NCI-H1105 treated with DMSO at 0.1 percent for 48 hours (cell line): ENCODE measurements at places on chromosomes 11 and 22.

GRCh38 chr11:46382646-46383403, 1.4 kb downstream of the MDK start:
- DNase-seq = peak; percentile 38

DNA sequence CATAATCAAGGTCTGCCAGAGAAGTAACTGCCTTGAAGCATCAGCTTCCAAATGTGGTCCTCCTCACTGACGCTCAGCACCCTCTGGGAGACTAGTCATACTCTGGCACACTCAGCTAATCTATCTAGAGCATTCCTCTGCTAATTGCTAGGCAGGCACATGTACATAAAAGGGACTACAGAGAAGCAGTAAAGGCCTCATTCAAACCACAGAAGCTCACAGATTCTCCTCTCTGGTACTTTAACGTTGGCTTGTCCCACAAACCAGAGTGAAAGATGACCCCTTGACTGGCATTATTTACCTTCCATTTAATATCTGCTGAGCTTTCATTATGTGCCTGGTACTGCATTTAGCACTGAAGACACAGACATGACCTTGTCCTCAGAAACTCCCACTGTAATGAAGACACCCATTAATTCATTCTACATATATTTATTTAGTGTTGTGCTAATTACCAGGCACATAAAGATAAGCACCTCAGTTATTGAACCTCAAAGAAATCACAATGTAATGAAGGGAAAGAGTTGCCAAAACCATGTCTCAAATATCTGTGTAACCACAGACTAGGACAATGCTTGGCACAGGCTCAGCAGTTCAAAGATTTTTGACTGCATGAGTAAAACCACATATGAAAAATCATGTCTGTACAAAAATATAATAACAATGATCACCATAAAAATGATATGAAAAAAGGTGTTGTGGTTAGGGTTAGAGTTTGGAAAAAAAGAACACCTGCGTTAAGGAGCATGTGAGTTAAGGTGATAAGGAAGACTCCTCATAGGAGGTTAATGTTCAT, 550.4 kb downstream of the DLG2 start:
- DNase-seq = peak; percentile 6

- no peak for DNase-seq
These were observed 285.8 kb downstream of the SOX6 start for GRCh38 chr11:16070573-16070972.

GRCh38 chr11:87263264-87263838, 225.6 kb downstream of the TMEM135 start:
- no peak for DNase-seq

GRCh38 chr11:67356864-67357561, 3.7 kb upstream of the POLD4 start:
- peak; percentile 63 for DNase-seq

DNA sequence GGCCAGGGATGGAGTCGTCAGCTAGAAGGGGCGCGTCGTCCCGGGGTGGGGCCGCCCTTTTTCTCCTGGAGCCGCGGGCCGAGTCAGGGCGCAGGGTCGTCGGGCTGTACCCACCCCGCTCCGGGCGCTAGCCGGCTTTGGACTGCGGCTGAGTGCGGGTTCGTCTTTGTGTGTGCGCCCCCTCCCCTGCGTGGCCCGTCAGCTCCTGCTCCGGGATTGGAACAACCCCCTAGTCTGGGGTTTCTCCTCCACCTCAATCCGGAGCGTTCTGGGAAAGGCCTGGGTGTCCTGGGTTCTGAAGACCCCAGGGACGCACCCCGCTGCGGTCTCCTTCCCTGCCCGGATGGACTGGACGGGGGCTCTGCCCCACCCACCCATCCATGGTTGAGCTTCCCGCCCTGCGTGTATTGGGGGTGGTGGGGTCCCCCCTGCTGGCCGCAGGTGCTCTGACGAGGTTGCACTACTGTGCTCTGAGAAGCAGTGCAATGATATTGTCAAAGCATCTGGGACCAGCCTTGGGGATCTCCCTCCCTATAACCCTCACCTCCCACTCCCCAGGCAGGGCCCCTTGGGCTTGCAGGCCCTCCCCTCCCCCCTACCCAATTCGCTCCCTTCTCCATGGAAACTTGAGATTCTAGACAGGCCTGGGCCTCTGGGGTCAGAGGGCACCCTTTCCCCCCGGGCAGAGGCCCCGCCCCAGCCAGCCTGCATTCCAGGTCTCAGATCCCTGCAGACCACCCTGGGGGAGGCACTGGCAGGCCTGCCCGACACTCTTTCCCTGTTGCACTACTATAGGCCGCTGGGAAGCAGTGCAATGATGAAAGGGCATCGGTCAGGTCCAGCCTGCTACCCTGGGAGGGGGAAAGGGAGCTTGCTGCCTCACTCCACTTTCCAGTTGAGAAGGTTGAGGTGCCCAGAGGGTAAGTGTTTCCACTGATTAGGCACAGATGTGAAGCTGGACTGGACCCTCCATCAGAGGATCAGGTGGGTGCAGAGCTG, 10.7 kb downstream of the SDF2L1 start:
- no peak for DNase-seq

GRCh38 chr11:119691701-119692539, 37.1 kb downstream of the NECTIN1 start:
- DNase-seq = peak; percentile 96

GRCh38 chr11:130000552-130001176, 2.0 kb downstream of the PRDM10 start:
- no peak for DNase-seq

- no peak for DNase-seq
These were observed 353.8 kb downstream of the TMEM135 start for GRCh38 chr11:87391496-87391895.

- no peak for DNase-seq
These were observed 1.7 kb upstream of the LARGE2 start for GRCh38 chr11:45920531-45921477.

DNA sequence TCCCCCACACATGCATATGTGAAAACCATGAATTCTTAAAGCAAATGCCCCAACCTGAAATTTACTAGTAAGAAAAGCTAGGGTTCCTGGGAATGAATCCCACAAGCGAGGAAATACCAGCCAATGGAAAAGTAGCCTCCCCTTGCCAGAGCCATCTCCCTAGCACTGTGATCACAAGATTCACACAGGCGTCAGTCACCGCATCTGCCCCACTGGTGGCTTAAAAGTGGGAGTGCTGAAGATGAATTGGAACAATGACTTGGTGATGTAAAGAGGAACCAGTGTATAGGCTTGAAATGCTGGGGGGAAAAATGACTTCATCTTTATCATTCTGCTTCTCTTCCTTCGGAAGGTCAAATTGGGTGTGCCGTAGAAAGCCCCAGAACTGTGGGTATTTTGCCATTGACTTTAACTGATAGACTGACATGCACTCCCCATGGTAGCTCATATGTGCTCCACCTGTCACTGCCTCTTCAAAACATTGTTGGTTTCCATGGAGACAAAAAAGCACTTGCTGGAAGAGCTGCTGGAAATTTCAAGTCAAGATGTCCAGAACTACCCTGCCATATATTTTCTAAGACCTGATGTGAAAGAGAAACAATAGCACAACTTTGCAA, 19.2 kb upstream of the ASPHD2 start:
- no peak for DNase-seq

GRCh38 chr11:75040167-75040770, 51.5 kb downstream of the NEU3 start:
- no peak for DNase-seq

DNA sequence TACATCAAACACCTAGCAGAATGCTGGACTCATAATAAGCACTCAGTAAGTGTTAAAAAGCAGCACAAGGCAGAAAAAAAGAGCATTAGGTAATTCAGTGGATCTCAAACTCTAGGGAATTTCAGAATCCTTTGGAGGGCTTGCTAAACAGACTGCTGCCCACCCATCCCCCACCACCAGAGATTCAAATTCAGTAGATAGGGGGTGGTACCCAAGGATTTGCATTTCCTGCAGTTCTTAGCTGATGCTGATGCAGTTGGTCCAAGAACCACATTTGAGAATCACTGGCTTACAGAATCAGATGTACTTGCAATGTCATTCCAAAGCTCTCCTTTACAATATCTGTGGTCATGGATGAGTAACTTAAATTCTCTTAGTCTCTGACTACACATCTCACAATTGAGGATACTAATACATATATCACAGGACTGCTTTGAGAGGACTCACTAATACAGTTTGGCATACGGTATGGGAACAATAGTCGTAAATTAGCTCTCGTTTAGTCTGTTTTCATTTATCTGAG, 664.5 kb downstream of the KCNA4 start:
- DNase-seq = no peak

GRCh38 chr11:15801616-15802015, 554.7 kb downstream of the SOX6 start:
- no peak for DNase-seq

DNA sequence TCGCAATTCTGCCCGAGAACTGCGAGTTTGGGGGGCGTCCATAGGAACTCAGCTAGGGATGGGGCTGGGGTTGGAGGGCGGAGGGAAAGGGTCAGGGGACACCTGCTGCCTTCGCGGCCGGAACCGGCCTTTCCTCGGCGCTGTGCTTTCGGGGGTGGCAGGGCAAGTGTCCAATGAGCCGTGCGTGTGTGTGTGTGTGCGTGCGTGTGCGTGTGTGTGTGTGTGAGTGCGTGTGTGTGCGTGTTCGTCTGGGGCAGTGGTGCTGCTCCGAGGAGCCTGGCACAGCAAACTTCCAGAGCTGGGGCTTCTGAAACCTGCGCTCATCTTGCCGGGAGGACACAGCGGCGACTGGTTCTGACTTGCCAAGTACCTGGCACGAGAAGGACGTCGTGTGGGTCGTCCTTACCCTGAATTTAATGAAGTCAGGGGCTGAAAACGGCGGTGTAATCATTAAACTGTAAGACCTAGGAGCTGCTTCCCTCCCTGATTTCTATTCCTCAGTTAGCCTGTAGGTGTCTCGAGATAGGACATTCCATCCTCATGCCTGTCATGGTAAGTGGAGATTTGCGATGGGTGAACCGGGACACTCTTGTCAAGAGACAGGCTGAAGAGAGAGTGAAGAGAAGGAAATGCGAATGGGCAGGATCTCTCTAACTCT, 27.0 kb upstream of the AMOTL1 start:
- DNase-seq = peak; percentile 83

DNA sequence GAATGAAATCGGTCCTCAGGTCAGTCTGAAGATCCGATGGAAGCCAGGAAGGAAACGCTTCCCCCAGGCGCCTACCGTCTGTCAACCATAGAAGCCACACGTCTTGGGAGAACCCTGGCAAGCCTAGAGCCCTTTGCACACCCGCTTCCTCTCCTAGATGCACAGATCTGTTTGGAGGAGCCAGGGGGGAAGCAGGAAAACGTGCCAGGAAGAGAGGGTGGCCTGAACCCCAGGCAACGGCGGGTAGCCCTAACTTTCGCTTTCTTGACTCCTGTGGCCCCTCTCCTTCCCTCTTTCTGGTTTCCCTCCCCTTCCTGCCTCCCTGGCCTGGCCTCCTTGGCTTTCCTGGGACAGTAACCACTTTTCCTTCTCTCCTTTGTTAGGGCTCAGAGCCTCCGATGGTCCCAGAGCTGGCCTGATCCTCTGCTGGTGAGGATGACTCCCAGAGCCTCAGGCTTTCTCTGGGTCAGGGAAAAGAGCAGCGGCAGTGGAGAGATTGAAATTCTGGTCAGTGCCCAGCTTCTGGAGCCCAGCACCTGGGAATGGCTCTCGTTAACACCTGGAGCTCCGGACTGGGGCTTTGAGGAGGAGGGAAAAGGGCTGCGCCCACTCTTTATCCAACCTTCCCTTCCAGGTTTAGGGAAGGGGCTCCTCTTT, 2.1 kb downstream of the FXYD6 start:
- DNase-seq = peak; percentile 4
